Muscle of back (tissue), 13 donors: ENCODE measurements at places on chromosomes 2 and 18.

DNA sequence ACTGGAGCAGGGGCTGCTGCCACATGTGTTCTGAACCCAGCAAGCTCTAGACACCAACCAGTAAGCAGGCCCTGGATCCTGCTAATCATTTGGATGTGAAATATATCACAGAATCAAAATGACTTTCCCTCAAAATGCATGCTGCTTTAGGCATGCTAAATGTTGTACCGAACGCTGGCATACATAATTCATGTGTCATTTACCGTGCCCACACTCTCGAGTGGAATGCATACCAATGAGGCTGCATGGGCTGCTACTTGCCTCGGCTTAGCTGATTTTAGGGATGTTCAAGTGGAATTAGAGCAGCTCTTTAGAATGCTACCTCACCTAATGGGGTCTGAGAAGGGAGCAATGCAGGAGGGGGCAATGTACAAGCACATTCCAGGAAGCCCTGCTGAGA lies 509.6 kb upstream of the RAB6C start:
- DNase-seq = no peak

GRCh38 chr2:102250278-102250821 lies 61.0 kb upstream of the IL1RL1 start:
- no peak for DNase-seq

- no peak for DNase-seq
These were observed 40.6 kb upstream of the INHBB start for GRCh38 chr2:120305296-120305695.

GRCh38 chr18:23316988-23317387 lies 136.1 kb upstream of the RIOK3 start:
- DNase-seq = no peak

DNA sequence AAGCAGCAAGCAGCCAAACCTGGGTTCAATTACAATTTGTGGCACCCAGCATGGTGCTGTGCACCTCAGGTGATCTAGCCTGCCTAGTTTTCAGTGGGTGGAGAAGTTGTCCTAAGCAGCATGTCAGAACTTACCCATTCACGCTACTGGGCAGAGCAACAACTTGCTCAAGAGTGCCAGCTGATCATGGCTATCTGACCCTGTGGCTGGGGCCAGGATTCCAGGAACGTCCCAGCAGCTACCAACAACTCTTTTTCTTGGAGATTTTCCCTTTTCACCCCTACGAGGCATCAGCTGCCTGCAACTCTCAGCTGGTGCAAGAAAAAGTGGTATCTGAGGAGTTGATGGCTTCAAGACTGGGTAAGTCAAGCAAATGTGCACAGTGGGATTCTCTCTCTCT lies 83.5 kb downstream of the SH3YL1 start:
- no peak for DNase-seq

DNA sequence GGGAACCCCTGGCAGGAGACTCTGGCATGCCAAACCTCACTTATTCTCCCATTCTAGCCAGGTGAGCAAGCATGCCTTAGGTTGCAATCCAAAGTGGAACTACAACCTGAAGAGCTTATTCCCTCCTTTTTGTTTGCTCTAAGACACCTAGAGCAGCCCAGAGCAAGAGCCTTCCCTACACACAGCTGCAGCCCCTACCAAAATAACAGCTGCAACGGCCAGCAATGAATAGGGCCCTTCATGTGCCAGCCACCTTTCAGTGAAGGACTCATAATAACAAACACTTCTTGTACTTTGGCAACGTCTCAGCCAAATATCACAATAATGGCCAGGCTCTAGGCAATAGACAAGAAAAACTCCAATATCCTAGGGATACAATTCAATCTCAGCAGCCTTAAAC lies 178.7 kb downstream of the ALK start:
- no peak for DNase-seq

DNA sequence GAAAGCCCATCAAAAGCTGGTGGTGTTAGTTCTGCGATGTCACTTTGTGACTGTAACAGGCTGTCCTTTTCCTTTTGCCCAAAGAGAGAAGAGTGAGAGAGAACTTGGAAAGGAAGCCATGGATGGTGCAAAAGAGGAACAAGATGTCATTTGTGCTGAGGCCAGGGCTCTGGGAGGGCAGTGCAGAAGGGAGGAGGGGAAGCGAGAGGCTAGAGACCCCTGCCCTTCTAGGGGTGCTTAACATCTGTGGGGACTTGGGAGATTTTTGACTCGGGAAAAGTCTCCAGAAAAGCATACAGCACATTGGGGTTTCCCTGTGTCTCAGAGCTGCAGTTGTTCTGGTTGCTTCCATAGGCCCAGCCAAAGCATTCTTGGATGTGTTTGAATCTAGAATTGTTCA lies 49.6 kb downstream of the ZBTB7C start:
- DNase-seq = no peak

- DNase-seq = no peak
These were observed 249.0 kb downstream of the DOK6 start for GRCh38 chr18:69649684-69650083.

GRCh38 chr18:38648179-38648578 lies 1082.6 kb upstream of the CELF4 start:
- DNase-seq = no peak

GRCh38 chr2:68103030-68103708 lies 40.4 kb upstream of the C1D start:
- DNase-seq = peak; percentile 88
